SW480 (cell line): ENCODE measurements at places on chromosomes 2 and 18.

DNA sequence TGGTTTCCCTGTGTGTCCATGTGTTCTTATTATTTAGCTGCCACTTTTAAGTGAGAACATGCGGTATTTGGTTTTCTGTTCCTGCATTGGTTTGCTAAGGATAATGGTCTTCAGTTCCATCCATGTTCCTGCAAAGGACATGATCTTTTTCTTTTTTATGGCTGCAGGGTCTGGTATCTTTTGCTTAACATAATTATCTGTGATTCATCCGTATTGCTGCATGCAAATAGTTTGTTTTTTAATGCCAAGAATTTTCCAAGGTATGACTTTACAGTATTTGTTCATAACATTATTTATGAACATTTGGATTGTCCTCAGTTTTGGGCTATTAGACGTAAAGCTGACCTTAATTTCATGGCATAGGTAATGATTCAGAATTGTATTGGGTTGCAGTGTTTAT, 17.8 kb downstream of the GIGYF2 start:
- DNase-seq, result no peak

DNA sequence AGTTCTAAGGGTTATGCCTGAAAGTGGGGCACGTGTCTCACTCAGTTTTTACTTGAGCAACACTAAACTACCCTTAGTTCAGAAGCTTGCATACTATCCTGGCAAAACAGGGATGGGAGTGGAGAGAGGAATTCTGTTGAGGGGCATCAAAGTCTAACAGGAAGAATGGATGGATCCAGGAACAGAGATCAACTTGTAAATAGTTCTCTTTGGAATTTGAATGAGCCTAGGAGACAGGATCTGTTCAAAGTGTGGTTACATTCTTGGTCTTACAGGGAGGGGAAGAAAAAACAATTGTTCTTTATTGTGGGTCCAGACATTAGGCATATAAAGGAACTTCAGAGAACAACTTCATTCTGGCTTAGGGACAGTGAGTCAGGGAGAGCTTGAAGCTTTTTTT, 560.2 kb downstream of the CNTNAP5 start:
- DNase-seq, result peak; percentile 14

GRCh38 chr2:66495788-66496640, 61.1 kb downstream of the MEIS1 start:
- no peak for DNase-seq

GRCh38 chr2:23145460-23145859, 239.5 kb upstream of the KLHL29 start:
- no peak for DNase-seq

DNA sequence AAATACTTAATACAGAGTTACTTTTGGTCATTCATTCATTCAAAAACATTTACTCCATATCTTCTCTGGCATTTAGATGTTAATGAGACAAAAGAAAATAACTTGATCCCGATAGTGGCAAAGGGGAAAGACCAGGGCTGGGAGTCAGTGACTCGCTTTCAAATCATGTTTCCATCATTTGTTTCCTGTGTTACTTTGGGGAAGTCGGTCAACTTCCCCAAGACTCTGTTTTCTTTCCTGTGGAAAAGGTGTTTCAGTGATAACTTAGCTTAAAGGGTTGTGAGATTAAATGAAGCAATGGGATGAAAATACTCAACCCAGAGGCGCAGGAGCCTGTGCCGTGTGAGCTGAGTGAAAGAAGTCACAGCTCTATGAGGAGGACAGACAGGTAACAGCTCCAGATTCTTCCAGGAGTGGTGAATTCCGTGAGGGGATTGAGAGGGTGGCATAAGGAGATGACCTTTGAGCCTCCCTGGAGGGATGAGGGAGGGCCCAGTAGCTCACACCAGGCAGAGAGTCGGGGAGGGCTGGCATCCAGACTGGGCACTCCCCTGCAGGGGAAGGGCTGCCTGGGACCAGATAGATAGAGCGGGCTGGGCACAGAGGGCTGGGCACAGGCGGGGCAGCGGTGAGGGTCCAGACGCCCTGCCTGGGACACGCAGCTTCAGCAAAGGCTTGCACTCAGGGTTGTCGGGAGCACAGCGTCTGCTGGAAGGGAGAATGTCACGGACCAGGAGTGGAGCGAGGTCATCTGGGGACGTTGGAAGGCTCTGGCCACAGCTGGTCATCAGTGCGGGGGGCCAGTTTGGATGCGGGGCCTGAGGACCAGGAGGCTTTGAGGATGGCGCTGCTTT, 70.1 kb downstream of the TSHZ1 start:
- no peak for DNase-seq

GRCh38 chr2:54967759-54968365, 82.4 kb downstream of the RTN4 start:
- no peak for DNase-seq

GRCh38 chr2:214706986-214707385, 102.5 kb downstream of the BARD1 start:
- no peak for DNase-seq

- DNase-seq, result peak; percentile 66
These were observed 148.8 kb downstream of the SMAD7 start for GRCh38 chr18:48801728-48802542.

GRCh38 chr2:95048825-95049682, 23.5 kb downstream of the MAL start:
- no peak for DNase-seq

GRCh38 chr2:149167941-149168340, 129.4 kb downstream of the LYPD6B start:
- no peak for DNase-seq

GRCh38 chr2:23549821-23550530, 165.0 kb downstream of the KLHL29 start:
- DNase-seq, result no peak

GRCh38 chr2:25606892-25607291, 66.5 kb downstream of the DTNB start:
- DNase-seq, result peak; percentile 36

- peak; percentile 44 for DNase-seq
These were observed 169.8 kb upstream of the ID2 start for GRCh38 chr2:8511868-8512612.

DNA sequence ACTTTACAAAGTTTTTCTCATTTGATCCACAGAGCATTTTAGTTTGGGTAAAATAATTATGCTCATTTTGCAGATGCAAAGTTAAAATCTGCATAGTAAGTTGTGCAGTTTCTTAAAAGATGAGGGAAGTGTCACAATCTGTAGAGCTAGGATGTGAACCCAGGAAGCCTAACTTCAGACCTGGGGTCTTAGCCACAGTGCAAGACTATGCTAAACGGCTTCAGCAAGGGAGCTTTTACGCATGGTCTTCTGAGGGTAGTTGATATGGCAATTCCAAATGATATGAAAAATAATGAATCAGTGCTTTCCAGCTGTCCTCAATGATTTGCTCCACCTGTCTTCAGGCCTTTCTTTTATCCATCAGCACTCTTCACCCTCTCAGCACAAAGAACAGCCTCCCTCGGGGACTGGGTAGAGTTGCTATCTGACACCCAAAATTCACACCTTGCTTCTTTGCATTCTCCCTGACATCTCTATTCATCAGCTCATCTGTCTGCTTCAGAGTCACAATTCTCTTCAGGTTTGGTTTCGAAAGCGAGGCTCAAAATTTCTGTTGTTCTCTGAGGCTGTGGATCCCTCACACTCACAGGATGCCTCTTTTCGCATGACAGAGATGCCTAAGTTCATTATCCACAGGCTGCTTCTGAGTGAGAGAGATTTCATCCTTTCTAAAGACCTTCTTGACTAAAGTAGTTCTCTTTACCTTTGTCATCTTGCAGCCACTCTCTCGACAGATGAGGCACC, 302.5 kb downstream of the NRXN1 start:
- DNase-seq, result no peak

DNA sequence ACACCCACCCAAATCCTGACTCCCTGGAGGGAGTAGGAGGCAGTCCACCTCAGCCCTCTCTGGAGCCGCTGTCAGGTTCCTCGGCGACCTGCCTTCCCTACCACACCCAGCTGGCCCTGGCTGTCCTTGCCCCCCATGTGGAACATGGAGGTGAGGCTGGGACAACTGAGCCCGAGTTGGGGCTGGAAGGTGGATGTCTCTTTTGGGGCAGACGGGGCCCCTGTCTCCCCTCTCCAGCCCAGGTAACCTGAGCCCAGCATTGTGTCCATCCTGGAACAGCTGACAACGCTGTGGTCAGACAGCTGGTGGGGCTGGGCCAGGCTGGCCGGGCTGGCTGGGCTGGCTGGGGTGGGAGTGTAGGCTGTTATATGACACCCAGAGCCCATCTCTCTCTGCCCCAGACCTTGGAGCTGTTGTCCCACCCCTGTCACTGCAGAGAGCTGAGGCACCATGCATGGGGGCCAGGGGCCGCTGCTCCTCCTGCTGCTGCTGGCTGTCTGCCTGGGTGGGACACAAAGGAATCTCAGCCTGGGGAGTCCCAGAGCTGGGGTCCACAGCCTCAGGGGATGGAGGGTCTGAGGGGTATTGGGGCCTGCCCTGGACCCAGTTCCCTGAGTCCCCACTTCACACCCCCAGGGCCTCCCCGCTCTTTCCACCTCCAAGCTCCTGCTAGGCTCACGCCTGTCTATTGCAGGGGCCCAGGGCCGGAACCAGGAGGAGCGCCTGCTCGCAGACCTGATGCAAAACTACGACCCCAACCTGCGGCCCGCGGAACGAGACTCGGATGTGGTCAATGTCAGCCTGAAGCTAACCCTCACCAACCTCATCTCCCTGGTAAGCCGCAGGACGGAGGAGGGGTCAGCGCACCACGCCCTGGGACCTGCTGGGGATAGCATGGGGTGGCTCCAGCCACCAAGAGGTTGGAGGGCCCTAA, at the start of gene CHRNG:
Gene CHRNG (plus strand): TSS at position 395 of the 934 bp plus-strand sequence. CDS start 56 bp downstream, at position 451.
- DNase-seq, result no peak

DNA sequence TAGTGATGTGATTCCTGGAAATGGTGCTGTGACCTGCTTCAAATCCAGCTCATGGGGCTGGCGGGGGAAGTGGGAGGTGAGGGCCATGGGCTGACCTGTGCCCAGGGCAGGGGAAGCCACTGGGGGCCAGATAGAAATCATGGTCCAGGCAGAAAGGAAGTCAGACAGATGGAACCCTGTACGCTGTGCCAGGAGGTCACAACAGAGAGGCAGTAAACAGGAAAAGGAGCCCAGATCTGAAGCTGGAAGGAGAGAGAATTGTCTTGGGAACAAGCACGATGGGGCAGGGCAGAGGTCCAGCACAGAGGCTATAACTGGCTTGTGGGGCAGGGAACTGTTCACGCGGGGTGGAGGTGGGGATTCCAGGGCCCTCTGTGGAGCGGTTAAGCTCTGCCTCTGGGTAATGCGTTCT, 76.0 kb downstream of the RNF144A start:
- DNase-seq, result no peak

DNA sequence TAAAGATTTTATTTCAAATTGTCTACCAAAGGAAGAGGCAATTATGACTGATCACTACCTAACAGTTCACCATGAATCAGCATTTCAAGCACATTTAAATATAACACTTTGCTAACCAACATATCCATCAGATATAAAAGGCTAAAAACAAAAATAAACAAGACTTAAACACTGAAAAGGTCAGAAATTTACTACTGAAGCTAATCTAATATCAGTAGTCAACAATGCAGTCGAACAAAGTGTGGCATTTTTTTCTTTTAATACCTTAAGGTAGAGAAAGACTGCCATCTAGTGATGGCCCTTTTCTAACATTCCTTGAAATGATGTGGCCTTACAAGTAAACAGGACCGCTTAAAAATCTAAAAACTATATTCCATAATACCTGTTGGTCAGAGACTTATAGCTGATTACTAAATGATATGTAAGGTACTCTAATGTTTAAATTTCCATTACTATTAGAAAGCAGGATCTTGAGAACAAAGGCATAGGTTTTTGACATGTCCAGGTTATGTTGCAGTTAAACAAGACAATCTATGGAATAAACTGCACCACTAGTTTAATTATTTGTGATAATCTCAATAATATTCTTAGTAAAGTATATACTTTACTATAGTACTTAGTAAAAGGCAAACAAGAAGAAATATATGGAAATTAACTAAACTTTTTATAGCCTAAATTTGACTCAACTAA, 80.0 kb downstream of the EXOC6B start:
- peak; percentile 56 for DNase-seq

- no peak for DNase-seq
These were observed 41.7 kb downstream of the CYP20A1 start for GRCh38 chr2:203280428-203281064.

GRCh38 chr2:82239176-82239575, 1934.6 kb upstream of the LRRTM1 start:
- no peak for DNase-seq

DNA sequence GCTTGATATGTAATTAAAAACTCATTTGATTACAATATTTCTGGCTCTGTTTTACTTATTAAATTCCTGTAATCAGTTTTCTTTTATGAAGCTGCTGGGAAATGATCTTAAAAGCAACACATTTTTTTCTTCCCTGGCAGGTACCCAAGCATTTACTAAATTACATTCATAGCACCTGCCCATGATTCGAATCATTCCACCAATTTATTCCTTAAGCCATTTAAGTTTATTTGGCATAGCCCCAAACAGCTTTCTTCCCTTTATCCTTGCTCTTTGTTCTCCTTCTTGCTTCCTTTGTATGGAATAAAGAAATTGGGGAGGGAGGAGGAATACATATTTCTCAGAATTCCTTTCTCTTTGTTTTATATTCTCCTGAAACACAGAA, 241.3 kb downstream of the AGPS start:
- DNase-seq, result no peak

- DNase-seq, result no peak
These were observed 690.2 kb upstream of the POU3F3 start for GRCh38 chr2:104163611-104164130.

- DNase-seq, result no peak
These were observed 11.7 kb upstream of the CXCR4 start for GRCh38 chr2:136129601-136130000.

GRCh38 chr2:181106789-181107627, 126.6 kb downstream of the UBE2E3 start:
- DNase-seq, result peak; percentile 26

DNA sequence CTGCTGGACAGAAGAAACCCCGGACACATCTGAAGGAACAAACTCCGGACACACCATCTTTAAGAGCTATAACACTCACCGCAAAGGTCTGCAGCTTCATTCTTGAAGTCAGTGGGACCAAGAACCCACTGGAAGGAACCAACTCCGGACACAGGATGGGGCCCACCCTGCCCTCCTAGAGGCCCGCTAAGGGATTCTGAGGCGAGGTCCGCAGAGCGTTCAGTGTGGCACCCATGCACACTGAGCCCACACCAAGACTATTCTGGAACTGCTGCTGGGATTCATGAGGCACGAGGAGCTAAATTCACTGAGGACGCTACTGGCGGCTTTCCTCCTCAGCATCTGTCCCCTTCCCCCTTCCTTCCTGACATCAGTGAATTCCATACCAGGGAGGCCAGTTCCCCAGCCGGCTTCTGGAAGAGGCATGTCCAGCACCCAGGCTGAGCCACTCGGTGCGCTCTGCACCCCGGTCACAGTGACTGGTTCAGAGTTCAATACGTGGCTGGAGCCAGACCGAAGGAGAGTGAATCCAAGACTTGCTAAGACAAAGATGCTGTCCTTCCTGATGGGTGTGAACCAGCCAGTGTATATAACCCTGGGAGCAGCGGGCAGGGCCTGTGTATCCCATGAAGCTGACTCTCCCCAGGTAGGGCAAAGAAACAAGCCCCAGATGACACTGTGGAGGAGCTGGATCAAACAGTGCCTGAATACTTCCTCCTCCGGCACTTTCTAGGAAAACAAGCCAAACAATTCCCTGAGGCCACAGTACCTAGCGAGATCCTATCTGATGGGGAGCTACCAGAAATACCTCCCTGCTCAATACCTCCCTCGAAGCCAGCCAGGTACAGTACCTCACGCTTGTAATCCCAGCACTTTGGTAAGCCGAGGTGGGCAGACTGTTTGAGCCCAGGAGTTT, 11.1 kb downstream of the HDAC4 start:
- DNase-seq, result no peak
